ENCODE measurements at places on chromosomes 1 and 21.

- DNase-seq = no peak
Measured at GRCh38 chr1:202280595-202280994, 61.1 kb downstream of the UBE2T start.

DNA sequence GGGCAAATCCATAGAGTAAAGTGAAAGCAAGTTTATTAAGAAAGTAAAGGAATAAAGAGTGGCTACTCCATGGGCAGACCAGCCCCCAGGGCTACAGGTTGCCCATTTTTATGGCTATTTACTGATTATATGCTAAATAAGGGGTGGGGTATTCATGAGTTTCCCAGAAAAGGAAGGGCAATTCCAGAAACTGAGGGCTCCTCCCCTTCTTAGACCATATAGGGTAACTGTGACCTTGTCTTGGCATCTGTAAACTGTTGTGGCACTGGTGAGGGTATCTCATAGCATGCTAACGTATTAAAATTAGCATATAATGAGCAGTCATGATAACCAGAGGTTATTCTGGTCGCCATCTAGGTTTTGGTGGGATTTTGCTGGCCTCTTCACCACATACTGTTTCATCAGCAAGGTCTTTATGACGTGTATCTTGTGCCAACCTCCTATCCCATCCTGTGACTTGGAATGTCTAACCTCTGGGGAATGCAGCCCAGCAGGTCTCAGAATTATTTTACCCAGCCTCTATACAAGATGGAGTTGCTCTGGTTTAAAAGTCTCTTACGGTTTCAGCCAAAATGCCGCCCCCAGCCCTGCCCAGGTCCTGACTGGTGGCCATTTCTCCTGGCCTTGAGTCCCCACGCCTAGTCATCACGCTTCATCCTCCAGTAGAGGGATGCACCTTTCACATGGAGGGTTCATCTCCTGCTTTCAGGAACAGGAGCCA, 982 bp upstream of the TRIM17 start:
- no peak for DNase-seq

GRCh38 chr1:212621949-212622305, 13.4 kb downstream of the ATF3 start:
- DNase-seq = no peak

GRCh38 chr1:61337981-61338848, 255.9 kb downstream of the NFIA start:
- peak; percentile 85 for DNase-seq

DNA sequence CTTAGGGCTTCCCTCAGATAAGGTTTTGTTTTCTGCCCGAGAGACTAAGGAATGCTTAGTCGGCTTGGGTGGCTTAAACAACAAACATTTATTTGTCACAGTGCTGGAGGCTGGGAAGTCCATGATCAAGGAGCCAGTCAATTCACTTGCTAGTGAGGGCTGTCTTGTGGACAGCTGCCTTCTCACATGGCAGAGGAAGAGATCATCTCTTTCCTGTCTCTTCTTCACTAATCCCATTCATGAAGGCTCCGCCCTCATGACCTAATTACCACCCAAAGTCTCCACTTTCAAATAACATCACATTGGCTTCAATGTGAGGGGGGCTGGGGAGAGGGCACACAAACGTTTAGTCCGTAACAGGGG, 50.5 kb upstream of the IL12RB2 start:
- DNase-seq = peak; percentile 15

GRCh38 chr1:46137916-46138315, 5.5 kb upstream of the PIK3R3 start:
- DNase-seq = peak; percentile 14

GRCh38 chr1:158583962-158584361, 4.3 kb upstream of the OR10X1 start:
- DNase-seq = no peak

GRCh38 chr1:3598051-3598491, 13.2 kb downstream of the MEGF6 start:
- DNase-seq = peak; percentile 80

GRCh38 chr1:101291562-101292380, 55.0 kb downstream of the S1PR1 start:
- peak; percentile 54 for DNase-seq

GRCh38 chr1:208604295-208604694, 360.1 kb upstream of the PLXNA2 start:
- DNase-seq = no peak

GRCh38 chr1:74650561-74650960, 23.0 kb downstream of the ERICH3 start:
- DNase-seq = no peak

DNA sequence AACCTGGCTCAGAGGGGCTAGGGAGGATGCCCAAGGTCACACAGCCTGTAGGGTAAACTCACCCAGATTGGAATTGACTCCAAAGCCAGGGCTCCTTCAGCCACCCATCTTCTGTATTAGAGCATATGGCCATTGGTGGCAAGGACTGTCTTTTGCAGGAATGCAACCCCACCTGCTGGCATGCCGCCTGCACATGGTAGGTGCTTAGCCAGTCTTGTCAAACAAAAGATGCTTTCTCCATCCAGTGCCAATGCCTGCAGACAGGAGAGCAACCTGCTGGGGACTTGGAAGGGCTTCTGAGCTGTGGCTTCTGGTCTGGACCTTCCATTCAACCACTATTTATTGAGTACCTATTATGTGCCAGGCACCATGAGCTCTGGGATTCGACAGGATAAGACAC, 95.3 kb upstream of the TMEM51 start:
- no peak for DNase-seq

GRCh38 chr1:171084091-171084490, 6.6 kb upstream of the FMO3 start:
- DNase-seq = no peak

GRCh38 chr1:86951430-86951829, 37.0 kb downstream of the HS2ST1 start:
- no peak for DNase-seq

DNA sequence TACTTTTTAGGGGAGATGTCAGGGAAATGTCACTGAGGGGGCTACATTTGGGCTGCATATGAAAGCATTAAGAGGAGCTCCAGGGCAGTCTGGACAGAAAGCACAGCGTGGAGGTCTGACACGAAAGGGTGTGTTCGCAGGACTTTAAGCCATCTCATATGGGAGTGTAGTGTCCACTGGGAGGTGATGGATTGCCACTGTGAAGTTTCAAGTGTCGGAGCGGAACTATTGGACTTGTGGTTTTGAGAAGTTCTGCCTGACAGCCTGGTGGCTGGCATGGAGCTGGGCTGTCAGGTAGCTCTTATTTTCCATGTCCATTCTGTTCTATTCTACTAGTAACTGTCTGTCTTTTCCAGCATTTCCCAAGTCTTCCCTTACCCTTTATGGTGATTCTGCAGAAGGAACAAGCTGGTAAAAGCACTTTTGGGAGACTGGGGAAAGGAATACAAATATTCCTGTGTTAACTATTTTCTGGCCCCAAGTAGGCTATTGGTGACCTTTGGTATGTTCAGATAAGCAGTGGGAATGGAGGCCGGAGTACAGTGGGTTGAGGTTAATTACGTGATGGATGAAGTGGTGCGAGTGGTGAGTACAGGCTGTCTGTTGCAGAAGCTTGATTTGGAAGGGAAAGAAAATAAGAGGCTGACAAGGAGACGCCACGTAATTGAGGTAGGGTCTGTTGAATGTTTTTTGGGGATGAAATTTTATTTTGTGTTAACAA, 19.3 kb downstream of the B3GALT5 start:
- no peak for DNase-seq

DNA sequence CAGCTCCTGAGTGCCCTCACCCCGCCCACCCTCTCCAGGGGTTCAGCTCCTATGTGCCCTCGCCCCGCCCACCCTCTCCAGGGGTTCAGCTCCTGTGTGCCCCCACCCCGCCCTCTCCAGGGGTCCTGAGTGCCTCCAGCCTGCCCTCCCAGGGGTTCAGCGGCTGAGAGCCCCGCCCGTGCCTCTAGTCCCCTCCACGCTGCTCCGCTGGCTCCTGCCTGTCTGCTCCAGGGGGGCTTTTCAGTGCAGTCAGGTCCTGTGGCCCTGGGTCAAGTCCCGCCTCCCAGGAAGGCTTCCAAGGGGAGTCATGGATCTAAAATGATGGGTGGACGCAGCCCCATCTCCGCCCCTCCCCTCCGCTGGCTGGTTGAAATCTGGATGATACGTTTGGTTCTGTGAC, 33.8 kb downstream of the SLX9 start:
- DNase-seq = no peak

GRCh38 chr1:209728466-209728865, 23.8 kb downstream of the HSD11B1 start:
- no peak for DNase-seq

DNA sequence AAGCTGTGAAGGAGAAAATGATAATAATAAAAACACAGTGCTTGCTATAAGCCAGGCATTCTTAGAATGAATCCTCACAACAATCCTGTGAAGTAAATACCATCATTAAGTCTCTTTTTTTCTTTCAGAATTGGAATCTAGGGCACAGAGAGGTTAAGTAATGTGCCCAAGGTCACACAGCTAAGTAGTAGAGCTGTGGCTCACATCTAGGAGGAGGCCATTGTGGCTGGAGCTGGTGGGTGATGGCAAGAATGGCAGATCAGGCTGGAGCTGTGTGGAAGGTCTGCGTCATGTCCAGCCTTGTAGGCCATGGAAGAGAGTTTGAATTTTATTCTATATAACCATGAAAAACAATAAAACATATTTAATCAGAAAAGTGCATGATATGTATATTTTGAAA, 38.2 kb upstream of the TSPAN2 start:
- DNase-seq = no peak

DNA sequence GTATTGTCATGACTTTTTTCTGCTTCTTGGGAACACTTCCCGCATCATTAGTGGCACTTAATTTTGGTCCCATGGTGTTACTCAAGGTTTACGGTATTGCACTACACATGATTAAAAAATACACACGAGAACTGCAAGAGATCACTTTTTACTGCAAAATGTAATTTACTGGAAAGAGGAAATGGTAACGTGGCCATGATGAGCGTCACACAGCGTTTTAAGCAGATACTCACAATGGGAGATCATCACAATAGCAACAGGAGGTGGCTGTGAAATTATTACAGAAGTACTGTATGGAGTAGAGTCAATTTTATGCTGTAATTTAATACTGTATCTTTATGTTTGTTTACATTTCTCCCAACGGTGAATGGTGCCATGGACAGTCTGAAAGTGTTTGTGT, 1510.3 kb downstream of the AMY1C start:
- DNase-seq = no peak

GRCh38 chr1:4319496-4319895, 334.9 kb upstream of the AJAP1 start:
- peak; percentile 59 for DNase-seq

- DNase-seq = no peak
Measured at GRCh38 chr1:82160036-82160435, 359.3 kb downstream of the ADGRL2 start.

DNA sequence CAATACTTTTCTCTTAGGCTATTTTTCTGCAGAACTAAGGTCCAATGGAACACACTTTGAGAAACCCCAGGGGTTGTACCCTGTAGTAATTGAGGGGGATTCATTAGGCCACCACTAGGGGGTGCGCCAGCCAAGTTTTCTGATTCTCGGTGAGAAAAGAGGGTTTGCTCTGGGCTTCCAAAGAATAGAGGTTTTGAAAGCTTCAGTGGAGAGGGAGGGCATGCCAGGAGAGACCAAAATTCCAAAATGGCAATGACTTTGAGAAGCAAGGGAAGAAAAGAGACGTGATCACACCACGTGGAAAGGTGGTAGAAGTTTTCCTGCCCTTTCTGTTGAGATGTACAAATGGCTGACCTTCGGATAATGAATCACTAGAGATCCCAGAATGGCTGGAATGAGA, 323.3 kb downstream of the RPS6KC1 start:
- peak; percentile 93 for DNase-seq

DNA sequence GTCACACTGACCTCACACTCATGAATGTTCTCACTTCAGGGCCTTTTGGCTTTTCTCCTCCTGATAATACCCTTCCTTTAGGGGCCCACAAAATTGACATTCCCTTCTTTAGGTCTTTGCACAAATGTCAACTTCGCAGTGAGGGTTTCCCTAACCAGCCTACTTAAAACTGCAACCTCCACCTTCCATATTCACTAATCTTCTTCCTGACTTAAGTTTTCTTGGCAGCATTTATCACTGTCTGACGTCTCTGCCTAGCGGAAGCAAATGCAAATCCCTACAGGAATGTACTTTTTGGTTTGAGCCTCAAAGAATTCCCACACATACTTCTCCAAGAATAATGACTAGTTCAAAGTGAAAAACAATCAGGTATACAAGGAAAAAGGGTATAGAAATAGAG, 32.8 kb downstream of the INTS7 start:
- DNase-seq = no peak

GRCh38 chr21:35144978-35145377, 95.9 kb upstream of the RUNX1 start:
- no peak for DNase-seq

GRCh38 chr1:183191833-183192232, 5.8 kb downstream of the LAMC2 start:
- no peak for DNase-seq

Measured in eye (tissue), 1 donor.